ELR (cell line): ENCODE measurements at places on chromosomes 3 and 15.

DNA sequence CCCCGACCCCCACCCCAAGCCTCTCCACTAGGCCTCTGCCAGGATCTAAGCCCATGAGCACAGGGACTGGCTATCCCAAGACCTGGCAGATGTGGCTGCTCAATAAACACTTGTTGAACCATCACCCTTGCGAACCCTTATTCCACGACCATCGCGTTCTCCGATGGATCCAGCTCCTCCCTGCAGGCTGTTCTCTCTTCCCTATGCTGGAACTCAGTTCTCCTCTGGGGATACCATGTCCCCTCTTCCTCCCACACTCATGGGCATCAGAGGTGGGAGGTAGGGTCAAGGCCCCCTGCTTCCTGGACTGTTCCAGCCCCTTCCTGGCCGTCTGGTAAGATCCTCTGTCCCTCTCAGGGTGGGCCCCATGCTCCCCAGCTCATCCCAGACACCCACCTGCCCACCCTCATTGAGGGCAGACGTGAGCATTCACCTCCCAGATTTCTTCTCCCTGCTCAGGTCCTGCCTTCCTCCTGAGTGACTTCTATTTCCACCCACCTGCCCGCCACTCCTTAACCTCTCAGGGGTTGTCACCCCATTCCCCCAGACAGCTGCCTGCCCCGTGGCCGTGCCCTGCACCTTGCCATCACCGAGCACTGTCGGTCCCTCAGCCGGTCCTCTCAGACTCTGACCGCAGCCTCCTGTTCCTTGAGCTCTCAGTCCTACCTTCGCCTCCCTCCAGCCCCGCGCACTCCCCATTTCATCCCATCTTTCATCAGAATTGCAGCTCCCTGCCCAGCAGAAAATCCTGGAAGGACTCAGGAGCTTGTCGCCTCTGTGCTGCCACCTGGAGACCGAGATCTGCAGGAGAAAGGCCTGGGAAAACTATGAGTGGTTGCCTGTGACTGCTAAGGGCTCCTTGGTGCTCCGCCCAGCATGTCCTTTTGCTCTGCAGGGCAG, 42.0 kb downstream of the PML start:
- peak; percentile 68 for DNase-seq

- DNase-seq: no peak
These were observed 57.6 kb downstream of the ZBTB20 start for GRCh38 chr3:115089481-115089880.

GRCh38 chr15:52290800-52291199, 4.8 kb downstream of the MYO5C start:
- no peak for DNase-seq

GRCh38 chr3:36729204-36730056, 34.9 kb downstream of the DCLK3 start:
- peak; percentile 53 for DNase-seq
